ENCODE measurements at places on chromosomes 3 and 15.

DNA sequence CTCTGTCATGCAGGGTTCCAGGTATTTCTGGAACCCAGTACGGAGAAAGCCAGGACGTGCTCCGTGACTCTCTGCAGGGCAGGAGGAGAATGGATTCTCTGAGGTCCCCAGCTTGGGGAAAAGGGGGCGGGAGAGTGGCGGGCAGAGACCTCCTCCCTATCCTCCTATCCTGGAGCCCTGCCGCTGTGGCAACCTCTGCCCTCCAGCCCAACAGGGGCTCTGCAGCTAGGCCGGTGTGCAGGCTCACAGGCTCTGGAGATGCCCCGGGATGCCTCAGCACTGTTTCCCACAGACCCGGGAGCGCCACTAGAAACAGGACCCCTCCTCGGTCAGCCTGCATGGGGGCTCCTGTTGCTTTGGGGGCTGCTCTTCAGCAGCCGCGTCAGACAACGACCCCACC, 43.1 kb downstream of the NUP210 start:
- DNase-seq: no peak

GRCh38 chr3:10192953-10193691, 28.4 kb downstream of the IRAK2 start:
- no peak for DNase-seq

DNA sequence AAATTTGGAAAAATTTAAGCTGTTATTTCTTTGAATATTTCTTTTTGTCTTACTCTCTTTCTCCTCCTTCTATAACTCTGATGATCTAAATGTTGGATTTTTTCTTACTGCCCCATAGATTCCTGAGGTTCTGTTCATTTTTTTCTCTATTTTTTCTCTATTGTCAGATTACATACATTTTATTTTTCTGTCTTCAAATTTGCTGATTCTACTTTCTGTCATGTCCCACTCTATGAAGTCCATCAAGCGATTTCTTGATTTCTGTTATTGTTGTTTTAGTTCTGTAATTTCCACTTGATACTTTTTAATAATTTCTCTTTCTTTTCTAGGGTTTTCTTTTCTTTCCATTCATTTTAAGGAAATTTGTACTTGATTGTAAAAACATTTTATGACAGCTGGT, 83.7 kb upstream of the THRB start:
- DNase-seq: no peak

DNA sequence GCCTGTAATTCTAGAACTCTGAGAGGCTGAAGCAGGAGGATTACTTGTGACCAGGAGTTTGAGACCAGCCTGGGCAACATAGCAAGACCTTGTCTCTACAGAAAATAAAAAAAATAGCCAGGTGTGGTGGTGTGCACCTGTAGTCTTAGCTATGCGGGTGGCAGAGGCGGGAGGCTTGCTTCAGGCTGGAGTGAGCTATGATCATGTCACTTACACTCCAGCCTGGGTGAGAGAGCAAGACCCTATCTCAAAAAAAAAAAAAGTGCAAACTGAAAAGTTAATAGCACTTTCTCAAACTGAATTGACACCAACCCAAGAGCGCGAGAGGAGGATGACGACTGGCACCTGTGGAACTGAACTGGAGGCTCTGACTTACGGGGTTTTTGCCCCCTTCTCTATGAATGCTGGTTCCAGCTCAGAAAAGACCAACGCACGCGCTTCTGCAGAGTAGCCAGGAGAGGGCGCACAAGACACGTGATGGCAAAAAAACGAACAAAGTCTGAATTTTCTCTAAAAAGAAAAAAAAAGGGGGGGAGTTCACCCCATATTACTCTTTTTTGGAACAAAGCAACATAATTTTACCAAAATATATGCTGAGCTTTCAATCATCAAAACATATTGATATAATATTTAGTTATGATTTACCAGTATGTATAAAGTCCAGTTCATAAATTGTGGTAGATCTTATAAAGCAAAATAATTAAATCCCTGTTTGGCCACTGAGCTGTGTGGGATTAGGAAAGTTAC, 23.7 kb downstream of the CFAP92 start:
- peak; percentile 70 for DNase-seq

DNA sequence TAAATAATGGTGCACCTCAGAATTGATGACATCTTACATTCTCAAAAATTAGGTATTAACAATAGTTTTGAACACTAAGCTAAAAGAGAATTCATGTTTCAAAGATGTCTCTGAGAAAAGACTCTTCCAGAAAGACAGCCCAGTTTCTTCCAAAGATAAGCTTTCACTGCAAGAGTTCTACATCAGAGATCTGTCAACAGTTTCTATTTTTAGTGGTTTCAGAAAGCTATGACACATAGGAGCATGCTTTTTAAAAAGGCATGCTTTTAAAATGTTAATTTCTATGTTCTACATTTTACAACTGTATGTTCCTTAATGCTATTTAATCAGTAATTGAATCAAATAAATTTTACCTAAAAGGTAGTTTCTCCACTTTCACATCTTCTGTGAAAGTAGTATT, 88.2 kb downstream of the PLOD2 start:
- DNase-seq: peak; percentile 49

DNA sequence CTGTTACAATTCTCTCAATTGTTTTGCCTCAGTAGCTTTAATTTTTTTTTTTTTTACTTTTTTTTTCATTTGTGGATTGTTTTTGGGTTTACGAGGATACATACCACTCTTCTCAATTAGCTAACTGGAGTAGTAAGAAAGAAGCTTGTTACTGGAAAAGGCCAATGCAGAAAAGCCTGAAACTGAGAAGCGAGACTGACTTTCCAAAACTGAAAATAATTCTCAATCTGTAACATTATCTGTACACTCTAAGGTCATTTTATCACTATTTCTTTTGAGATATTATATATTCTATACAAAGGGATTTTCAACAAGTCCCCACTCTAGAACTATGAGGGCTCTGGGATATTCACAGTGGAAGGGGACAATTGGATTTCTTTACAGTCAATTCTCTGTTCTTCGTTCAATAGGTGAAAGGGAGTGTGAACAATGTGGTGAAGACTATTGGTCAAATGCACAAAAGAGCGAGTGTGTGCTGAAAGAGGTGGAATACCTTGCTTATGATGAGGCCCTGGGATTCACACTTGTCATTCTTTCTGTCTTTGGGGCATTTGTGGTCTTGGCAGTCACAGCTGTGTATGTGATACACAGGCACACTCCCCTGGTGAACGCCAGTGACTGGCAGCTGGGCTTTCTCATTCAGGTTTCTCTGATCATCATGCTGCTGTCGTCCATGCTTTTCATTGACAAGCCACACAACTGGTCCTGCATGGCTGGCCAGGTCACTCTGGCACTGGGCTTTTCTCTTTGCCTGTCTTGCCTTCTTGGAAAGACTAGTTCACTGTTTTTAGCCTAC, 83.9 kb upstream of the KCNAB1 start:
- DNase-seq: no peak

DNA sequence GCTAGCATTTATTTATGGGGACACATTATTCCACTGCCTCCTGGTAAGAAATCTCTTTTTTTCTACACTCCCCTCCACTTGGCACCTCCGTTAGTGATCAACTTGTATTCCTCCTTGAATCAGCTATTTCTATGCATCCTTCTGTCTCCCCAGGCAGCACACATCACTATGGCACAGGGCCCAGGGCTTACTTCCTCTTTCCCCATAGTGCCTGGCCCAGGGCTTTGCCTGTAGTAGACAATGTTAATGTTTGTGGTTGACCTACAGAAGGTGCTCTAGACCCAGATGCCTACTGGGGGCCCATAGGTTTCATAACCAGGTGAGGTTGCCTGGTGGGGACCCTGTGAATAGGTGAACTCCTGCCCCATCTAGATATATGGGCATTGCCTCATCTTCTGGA, 44.9 kb downstream of the EPHB1 start:
- DNase-seq: peak; percentile 4

GRCh38 chr15:78550194-78550593, 9.9 kb downstream of the PSMA4 start:
- no peak for DNase-seq

- peak; percentile 96 for DNase-seq
Observed at GRCh38 chr15:36428102-36428845, 151.2 kb upstream of the CDIN1 start.

DNA sequence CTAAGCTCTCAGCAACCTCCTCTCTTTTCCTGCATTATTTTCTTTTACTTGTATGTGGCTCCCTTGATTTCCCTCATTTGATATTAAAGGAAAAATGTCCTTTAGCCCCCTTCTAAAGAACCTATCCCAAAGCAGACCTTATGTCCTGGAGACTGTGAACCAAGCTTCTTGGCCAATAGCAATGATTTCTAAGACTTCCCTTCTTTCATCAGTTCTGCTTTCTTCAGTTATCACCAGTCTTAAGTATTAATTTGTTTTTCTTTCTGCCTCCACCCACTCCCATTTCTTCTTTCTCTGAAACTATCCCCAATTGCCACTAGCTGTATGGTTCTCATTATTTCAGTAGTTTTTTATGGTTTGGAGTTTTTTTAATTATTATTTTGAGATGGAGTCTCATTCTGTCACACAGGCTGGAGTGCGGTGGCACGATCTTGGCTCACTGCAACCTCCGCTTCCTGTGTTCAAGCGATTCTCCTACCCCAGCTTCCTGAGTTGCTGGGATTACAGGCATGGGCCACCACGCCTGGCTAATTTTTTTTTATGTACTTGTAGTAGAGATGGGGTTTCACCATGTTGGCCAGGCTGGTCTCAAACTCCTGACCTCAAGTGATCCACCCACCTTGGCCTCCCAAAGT, 12.1 kb downstream of the TMOD3 start:
- peak; percentile 26 for DNase-seq

- no peak for DNase-seq
Observed at GRCh38 chr15:76058714-76059319, 968 bp upstream of the TMEM266 start.

DNA sequence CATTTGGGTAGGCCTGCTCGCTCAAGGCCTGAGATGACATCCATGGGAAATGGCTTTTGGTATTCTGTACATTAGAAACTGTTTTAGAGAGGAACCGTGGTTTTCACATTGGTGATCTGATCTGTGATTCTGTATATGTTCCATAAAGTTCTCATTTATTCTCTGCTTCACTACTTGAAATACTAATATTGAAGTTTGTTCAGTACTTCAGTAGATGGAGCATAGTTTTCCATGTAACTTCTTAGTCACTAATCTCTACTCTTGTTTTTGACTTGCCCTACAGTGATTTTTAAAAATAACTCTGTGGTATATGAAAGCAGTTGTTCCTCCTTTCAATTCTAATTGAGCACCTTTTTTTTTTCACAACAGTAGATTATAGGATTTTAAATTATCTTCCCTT, 66.5 kb downstream of the MBNL1 start:
- no peak for DNase-seq

DNA sequence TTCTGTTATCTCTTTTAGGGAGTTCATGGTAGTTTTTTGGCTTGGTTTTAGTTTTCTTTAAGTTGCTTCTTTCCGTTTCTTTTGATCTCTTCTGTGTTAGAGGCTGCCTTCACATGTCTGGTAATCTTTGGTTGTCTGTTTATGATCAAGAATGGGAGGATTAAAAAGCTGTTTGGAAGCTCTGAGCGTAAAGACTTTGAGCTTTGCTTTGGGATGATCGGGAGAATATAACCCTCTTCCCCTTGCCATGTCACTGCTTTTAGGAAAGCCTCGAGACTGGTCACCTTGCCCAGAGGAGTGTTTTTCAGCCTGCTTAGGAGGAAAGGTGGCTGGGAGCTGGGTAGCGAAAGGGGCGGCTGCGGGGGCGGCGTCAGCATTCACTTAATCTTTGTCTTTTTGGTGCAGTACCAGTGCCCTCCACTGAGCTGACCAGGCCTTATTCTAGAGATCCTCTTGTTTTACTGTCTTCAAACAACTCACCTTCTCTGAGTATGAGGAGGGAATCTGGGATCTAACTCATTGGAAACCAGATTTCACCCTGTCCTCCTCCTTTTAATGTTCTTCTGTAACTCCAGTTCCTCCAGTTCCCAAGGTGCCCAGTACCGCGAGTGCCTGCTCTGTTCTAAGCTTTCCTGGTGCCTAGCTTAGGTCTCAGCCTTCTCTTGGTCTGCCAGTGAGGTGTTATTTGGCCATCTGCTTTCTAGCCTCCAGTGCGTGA, 15.5 kb downstream of the TATDN2 start:
- peak; percentile 40 for DNase-seq

- DNase-seq: no peak
Observed at GRCh38 chr3:73739791-73740453, 115.2 kb upstream of the PDZRN3 start.

DNA sequence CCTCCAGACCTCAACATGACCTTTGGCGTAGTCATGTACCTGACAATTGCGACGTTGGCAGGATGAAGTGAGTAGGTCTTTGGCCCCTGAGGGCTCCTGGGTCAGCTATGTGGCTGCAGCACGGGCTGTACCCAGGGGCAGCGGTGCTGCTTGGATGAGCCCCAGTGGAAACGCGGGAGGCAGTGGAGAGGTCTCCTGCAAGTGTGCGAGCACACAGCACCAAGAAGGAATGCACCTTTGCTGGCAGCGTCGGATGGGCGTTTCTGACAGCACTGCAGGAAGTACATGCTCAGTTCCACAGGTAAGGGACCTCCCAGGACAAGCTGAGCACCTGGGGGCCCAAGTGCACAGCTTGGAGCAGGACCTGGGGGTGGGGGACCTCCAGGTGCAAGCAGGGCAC, 67.4 kb upstream of the UNC13C start:
- DNase-seq: no peak

DNA sequence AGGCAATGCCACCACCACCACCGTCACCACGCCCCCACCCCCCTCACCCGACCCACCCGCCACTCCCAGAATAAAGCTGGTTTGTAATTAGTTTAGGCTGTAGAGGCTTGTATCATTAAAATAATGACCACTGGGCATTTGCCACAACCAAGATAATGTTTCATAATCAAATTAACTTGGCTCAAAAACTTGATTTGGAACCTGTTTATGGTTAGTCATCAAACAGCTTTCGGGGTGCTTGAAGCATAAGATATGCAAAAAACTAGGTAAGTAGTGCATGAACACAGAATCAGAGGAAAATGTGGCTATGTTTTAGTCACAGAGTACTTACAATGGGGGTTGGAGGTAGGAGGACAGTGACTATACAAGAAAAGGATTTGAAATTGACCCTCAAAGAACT, 115.1 kb downstream of the FHIT start:
- no peak for DNase-seq

- no peak for DNase-seq
Observed at GRCh38 chr3:76345878-76346277, 560.5 kb upstream of the ZNF717 start.

- peak; percentile 76 for DNase-seq
Observed at GRCh38 chr15:52678468-52679231, 538 bp downstream of the ATOSA start.

GRCh38 chr15:72559781-72560180, 85.7 kb downstream of the ARIH1 start:
- no peak for DNase-seq

DNA sequence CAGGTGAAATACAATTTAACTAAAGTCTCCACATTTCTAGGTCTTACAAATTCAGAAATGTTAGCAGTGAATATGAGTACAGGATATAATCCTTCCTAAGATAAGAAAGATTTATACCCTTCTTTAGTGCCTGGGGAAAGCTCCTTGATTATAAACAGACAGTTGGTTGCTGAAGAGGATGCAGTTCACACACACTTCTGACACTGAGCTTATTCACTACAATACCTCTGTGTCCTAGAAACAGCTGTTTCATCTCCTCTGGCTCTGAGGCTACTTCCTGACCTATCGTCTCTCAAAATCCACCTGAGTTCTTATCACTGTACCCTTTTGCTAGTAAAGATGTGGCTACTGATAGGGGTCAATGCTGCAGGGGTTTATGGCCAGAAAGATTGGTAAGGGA, 57.1 kb downstream of the TP63 start:
- no peak for DNase-seq
